ENCODE measurements at places on chromosomes 2 and 18.

DNA sequence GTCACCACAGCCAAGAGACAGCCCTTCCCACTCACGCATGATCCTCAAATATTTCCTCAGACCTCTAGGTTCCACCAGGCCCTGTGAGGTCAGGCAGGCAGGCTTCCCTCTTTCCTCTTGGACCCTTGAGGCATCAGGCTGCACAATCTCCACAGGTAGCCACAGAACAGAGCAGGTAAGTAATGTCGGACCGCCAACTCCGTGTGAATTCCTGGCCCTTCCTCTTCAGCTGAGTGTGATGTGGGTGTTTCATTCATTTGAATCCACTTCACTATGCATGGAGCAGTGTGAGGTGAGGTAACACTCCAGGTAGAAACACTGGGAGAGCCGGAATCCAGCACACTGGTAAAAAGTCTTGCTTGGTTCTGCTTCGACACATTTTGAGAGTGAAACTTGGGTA lies 44.0 kb downstream of the MRPL35 start:
- no peak for DNase-seq

- no peak for DNase-seq
These were observed 179.7 kb upstream of the LRP1B start for GRCh38 chr2:142310530-142310929.

- DNase-seq, result no peak
These were observed 272.3 kb downstream of the CDH20 start for GRCh38 chr18:61605376-61606067.

- DNase-seq, result no peak
These were observed 16.0 kb downstream of the MALL start for GRCh38 chr2:110099471-110100225.

GRCh38 chr18:55406451-55406991 lies 181.5 kb downstream of the TCF4 start:
- no peak for DNase-seq

- DNase-seq, result no peak
These were observed 438.2 kb downstream of the MEIS1 start for GRCh38 chr2:66872986-66873754.

DNA sequence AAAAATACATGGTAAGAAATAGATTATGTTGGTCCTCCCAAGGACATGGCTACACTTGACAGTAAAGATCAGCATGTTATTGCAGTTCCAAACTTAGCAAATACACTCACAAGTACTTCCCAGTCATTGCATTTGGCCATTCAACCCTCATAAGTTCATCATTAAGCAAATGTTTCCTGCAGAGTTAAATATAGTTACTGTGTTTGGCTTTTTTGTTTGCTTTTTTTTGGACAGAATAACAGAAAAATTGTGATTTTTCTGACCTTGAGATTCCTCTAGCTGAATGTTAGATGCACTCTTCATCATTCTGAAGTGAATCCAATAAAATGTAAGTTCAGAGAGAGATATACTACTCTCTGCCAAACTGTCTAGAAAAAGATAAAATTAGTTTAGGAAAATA lies 295.3 kb downstream of the GPD2 start:
- no peak for DNase-seq

GRCh38 chr2:59425247-59425646 lies 1128.2 kb downstream of the BCL11A start:
- DNase-seq, result no peak

GRCh38 chr2:112253261-112253815 lies 1.5 kb downstream of the ZC3H8 start:
- no peak for DNase-seq

GRCh38 chr18:36744261-36744876 lies 84.4 kb downstream of the TPGS2 start:
- peak; percentile 70 for DNase-seq

- DNase-seq, result no peak
These were observed 13.4 kb upstream of the NEMP2 start for GRCh38 chr2:190547886-190548285.

DNA sequence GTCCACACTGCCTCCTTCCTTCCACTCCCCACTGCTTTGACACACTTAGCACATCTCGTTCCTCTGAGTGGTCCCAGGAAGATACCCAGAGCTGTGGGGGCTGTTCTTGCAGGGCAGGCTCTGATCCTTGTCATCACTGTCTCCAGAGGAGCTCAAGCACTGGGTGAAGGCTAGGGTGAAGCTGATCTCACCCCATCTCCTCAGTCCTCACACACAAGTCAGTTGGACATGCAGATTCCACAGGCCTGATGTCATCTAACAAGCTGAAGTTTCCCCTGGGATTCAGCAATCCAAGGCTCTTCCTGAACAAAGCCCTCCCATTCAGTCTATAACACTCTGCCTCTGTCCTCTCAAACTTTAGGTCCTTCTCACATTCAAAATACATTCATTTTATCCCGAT lies 90.6 kb upstream of the RAB6C start:
- peak; percentile 2 for DNase-seq

- DNase-seq, result no peak
These were observed 12.6 kb downstream of the CRACDL start for GRCh38 chr2:98923244-98923940.

DNA sequence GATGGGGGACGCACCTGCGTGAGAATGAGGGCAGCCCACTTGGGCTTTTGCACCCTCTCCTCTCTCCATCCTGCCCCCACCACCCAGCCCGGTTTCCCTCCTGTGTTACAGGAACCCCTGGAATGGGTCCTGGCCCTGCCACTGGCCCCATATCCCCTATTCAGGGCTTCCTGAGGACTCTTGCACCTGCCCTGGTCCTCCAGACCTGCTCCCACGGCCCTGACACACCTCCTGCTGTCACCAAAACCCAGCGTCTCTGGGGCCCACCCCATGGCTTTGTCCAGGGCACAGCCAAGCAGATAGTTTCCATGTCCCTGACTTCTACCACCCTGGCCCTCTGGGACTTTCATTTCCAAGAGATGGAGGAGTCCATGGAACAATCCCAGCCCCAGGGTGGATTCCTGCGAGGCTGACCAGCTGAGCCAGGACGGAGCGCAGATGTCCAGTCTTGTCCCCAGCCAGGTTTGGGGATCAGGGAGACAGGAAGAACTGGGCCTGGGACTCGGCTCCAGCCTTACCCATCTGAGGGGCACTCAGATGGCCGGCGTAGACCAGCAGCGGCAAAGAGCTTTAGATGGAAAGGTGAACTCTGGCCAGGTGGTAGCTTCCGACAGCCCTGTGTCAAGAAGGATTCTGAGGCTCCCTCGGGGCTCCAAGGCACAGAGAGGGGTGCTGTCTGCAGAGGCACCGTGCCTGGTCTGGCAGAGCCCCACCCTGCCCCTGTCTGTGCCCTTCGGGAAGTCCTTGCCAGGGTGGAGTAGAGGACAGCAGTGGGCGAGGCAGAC lies 12.0 kb downstream of the GPR35 start:
- DNase-seq, result no peak

- DNase-seq, result no peak
These were observed 173.5 kb upstream of the AGAP1 start for GRCh38 chr2:235320326-235320725.

- peak; percentile 67 for DNase-seq
These were observed 77.8 kb upstream of the TACR1 start for GRCh38 chr2:75277111-75277510.

DNA sequence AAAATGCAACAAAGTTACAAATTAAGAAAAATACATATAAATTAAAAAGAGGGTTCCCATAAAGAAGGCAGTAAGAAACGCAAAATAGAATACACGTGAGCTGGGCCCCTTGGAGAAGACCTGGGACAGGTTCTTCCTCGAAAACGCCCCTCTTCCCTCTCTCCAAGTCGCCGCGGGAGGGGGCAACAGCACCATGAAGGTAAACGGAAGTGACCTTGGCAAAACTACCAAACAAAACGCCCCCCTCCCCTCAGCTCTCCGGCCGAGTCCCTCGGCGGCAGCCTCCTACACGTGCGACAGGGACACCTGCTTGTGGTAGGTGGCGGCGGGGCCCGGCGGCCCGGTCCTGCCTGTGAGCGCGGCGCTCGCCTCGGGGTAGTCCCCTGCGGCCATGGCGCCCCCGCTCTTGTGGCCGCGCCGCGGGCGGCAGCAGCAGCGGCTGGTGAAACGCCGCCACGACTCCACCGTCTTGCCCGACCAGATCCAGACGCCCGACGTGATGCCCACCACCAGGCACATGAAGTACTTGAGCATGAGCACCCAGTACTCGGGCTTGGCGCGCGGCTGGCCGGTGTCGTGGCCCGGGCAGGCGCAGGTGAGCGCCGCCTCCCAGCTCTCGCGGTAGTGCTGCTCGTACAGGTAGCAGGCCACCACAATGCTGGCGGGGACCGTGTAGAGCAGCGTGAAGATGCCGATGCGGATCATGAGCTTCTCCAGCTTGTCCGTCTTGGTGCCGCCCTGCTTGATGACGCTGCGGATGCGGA lies 2.8 kb downstream of the FZD5 start:
- DNase-seq, result no peak

- DNase-seq, result peak; percentile 43
These were observed 306.0 kb upstream of the ACVR2A start for GRCh38 chr2:147538821-147539220.

DNA sequence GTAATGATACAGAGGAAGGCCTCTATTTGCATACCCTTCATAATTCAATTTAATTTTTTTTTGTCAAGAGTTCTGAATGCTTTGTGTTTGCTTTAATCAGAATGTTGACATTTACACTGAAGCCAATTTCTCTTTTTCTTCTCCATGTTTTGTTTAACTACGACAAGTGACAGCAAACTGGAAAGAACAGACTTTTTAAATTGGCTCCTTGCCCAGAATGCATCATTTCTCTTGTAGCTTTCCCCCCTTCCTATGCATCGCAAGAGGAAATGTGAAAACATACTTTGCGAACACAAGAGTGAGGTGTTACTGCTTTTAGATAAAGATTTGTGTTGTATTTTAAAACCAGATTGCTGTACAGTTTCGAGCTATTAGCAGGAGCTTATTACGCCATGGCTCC lies 955.2 kb upstream of the CELF4 start:
- no peak for DNase-seq

- peak; percentile 87 for DNase-seq
These were observed 31.1 kb downstream of the TMEM178A start for GRCh38 chr2:39696838-39697237.

- peak; percentile 97 for DNase-seq
These were observed 20.2 kb upstream of the TUBB6 start for GRCh38 chr18:12287684-12288402.

DNA sequence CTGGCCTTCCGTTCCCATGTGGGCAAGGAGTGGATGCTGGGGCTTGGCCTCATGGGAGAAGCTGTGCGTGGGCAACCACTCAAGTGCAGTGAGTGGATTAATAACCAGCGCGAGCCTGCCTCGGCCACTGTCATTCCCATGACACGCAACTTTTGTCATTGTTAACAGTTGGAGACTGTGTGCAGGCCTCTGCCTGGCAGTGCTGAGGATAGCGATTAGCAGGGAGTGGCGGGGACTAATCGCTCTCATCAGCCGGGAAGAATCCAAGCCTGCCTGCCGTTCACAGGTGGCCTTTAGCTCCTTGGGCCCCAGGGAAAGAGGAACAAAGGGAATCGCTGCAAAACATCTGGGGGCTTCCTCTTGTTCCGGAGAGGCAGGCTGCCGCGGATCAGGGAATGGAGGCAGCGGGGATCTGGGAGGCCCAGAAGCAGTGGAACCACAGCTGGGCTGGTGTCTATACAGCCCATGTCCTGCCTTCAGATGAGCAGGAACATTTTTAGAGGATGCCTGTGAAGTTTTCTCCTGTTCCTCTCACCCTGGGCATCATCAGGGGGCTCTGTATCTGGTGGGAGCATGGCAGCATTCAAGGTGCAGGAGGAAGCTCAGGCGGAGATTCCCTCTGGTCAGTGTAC lies 53.8 kb downstream of the CTIF start:
- no peak for DNase-seq

GRCh38 chr2:85446296-85447221 lies 28.0 kb downstream of the SH2D6 start:
- DNase-seq, result no peak

DNA sequence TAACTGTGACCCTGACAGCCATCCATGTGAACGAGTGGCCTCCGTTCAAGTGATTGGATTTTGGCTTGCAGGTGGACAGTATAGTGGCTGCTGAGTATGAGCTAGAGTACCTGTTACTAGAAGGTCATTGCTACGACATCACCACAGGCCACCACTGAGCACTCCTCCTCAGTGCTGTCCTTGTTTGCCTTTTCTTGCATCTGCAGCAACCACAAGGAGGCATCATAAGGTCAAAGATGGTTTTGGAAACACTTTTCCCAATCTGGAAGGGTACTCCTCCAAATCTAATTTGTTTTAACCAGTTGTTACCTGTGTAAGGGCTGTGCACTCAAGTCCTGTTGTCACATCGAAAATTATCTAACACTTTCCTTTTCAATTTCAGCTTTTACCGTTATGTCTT lies 81.2 kb downstream of the UGGT1 start:
- DNase-seq, result no peak

- DNase-seq, result peak; percentile 87
These were observed 141.5 kb upstream of the NDUFV2 start for GRCh38 chr18:8960740-8961657.

GRCh38 chr2:119282996-119283511 lies 59.4 kb downstream of the STEAP3 start:
- no peak for DNase-seq

All from astrocyte (in vitro differentiated cells and primary cell).